ENCODE measurements at places on chromosomes 1 and 21.
A peak's percentile ranks its signal among the peaks of the same experiment; 100 is the strongest.

GRCh38 chr1:84433258-84434080 is 35.2 kb downstream of the DNASE2B start:
- H3K36me3 ChIP-seq = no peaks in the 10 kb centered on the region
- H3K27me3 ChIP-seq = no peaks in the 10 kb centered on the region
- H3K4me3 ChIP-seq = peak overlapping the region; percentile 48
- peak; percentile 65 for DNase-seq
- peak overlapping the region; percentile 32 for H3K27ac ChIP-seq

DNA sequence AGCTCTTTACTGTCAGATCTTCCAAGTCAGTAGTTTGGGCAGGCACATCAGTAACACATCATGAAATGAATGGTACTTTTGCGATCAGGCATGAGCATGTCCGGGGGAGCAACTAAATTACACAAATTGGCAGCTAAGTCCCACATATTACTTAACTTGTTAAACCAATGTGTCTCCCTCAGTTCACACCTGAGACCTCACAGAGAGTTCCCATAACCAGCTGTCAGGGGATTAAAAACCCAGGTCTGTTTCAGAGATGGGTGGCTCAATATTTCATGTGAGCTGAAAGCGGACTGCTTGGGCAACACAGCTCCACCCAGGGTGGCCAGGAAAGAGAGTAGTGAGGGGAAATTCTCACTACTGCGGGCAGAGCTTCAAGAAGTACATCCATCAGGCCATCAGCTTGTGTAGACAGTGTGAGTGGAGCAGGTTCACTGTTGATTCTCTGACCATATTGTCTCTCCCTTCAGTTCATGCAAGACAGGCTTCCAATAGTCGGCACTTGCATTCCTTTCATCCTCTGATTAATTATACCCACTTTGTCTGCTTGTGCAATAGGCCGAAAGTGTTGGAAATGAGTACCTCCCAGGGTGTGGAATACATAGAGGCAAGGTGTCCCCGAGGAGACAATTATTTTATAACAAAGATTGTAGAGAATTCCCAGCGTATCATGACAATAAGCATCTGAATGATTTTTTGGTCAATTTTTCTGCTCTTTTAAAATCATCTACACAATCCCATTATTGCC is 139.9 kb downstream of the PTGER3 start:
- DNase-seq = no peak
- H3K27ac ChIP-seq = no peak overlapping the region
- H3K4me1 ChIP-seq = no peaks in the 10 kb centered on the region
- no peak overlapping the region for H3K4me3 ChIP-seq
- H3K36me3 ChIP-seq = no peaks in the 10 kb centered on the region

DNA sequence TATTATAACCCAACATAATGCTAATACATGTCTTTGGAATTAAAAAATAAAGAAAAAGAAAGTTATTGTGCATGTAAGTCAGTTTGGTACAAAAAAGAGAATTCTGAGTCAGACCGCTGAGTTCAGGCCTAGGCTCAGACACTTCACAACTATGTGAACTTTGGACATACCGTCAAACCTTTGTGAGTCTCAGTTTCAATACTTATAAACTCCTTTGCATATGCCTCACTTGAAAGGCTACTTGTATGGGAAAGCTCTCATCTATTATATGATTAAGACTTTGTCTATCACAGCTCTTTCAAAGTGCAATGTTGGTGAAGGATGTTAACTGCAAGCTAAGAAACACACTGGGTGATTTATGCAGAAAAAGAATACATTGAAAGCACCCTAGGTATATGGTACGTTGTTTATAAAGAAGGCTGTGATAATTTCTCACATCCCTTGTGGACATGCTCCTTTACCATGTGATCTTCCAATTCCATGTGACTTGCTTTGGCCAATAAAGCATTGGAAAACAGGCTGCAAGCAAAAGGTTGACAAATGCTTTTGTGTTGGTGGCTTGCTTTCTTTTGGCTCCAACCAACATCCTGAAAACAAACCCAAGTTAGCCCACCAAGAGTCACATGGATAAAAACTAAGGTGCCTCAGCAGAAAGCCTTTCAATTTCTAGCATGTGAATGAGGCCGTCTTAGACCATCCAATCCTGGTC is 49.6 kb downstream of the INTS7 start:
- H3K27me3 ChIP-seq = no peaks in the 10 kb centered on the region
- no peak for DNase-seq
- no peak overlapping the region for H3K4me3 ChIP-seq
- H3K36me3 ChIP-seq = peaks cover 27% of the 10 kb centered on the region

- peaks cover 4% of the 10 kb centered on the region for H3K27me3 ChIP-seq
- no peak for DNase-seq
- H3K4me3 ChIP-seq = no peak overlapping the region
These were observed 1.5 kb downstream of the PAQR6 start for GRCh38 chr1:156246241-156246780.

DNA sequence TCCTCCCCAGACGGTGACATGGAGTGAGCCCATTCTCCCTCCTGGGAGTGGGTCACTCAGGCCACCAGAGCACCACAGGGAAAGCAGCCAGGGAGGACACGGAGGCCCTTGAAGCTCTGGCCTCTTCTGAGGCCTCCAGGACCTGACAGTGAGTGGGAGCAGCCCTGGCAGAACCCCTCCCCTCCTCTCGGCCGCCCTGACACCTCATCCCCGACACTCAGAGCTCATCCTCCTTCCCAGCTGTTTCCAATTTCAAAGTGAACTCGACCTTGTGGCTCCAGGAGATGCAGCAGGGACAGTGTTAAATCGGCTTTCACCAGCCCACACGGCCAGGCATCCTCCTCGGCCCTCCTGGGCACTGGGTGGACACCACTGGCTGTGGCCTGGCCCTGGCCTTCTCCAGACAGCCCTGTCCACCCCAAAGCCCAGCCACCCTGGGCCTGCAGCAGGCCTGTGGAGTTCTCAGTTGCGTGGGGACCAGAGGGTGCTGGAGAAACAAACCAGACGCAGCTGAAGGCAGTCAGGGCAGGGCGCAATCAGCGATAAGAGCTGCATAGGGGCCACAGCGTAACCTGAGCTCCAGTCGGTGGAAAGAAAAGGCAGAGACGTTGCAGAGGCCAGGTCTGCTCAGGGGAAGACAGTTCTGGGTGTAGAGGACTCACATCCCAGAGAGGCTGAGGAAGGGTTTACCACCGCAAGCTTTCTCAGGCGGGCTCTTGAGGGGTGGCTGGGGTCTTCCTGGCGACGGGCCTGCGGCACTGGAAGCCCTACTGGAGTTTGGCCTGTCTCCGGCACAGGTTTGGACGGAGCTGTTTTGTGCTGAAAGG is 27.1 kb downstream of the FTCD start:
- H3K36me3 ChIP-seq = no peaks in the 10 kb centered on the region
- DNase-seq = no peak
- no peak overlapping the region for H3K27ac ChIP-seq
- H3K27me3 ChIP-seq = no peaks in the 10 kb centered on the region
- H3K4me3 ChIP-seq = no peak overlapping the region

Measured in activated CD4-positive, alpha-beta T cell treated with anti-CD3 and anti-CD28 coated beads for 36 hours (primary cell).